ENCODE measurements at places on chromosomes 1 and 21.

GRCh38 chr1:92882819-92883218 is 51.0 kb downstream of the RPL5 start:
- DNase-seq = no peak

GRCh38 chr1:145720556-145720877 is 1.2 kb downstream of the CD160 start:
- no peak for DNase-seq

GRCh38 chr1:109427171-109427467 is 871 bp upstream of the PSMA5 start:
- no peak for DNase-seq

GRCh38 chr1:165355139-165355976 is 1.2 kb downstream of the LMX1A start:
- DNase-seq = no peak

DNA sequence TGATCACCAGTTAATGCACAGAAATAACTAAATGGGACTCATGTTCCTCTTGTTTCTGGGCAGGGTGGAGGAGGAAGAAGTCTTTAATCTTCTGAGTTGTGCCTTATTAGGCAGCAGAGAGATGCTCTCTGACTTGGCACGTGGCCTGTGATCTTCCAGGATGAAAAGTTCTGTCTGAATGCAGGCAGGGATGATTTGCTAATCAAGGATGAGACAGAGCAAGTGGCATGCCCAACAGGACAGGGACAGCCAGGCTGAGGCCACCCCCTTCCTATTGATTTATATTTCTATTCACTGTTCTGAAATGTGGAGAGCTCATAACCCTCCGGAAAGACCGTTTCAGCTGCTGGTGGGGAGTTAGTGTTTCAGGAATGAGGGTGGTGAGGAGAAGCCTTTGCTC is 477.8 kb upstream of the CAMK1G start:
- no peak for DNase-seq

DNA sequence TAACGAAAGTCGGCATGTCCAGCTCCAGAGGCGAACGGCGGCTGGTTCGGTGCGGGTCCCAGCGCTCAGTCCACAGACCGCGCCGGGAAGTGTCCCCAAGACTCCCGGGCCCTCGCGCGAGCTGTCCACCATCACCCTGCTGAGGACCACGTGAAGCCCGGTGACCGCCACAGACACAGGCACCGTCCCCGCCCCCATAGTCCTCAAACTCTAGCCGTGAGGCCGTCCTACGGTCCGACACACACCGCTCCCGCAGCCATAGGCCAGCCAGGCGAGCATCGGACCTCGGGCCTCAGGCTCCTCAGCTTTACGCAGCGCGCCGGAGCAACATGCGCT is 535 bp downstream of the SETD4 start:
- DNase-seq = no peak

- no peak for DNase-seq
Observed at GRCh38 chr1:22886211-22886610, 86.5 kb downstream of the LACTBL1 start.

GRCh38 chr1:211814313-211814712 is 16.2 kb downstream of the LPGAT1 start:
- DNase-seq = no peak

DNA sequence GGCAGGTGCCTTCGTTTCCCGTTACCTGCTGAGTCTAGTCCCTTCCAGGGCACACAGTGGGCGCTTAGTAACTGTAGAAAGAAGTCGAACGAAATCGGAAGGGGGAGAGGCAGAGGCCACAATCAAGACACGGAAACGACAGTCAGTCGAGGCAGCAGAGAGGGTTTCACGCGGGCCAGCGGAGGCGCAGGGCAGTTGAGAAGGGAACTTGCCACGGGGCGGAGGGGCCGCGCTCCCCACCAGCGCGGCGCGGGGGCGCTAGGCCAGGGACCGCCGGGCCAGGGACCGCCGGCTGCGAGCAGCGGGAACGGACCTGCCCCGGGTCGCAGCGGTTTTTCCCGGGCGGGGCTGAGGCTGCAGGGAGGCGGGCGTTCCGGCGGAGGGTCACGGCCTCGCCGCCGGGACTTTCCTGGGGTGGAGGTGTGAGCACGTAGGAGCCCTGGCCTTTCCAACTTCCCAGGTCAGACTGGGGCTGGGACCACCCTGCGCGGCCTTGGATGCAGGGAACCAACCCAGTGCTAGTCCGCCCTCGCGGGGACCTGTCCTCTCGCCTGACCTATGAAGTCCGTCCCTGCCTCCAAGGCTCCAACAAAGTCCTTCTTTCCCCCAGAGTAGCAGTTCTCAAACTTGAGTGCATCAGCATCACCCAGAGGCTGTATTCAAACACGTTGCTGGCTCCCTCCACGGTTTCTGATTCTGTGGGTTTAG is 150.1 kb upstream of the FGGY start:
- peak; percentile 82 for DNase-seq

DNA sequence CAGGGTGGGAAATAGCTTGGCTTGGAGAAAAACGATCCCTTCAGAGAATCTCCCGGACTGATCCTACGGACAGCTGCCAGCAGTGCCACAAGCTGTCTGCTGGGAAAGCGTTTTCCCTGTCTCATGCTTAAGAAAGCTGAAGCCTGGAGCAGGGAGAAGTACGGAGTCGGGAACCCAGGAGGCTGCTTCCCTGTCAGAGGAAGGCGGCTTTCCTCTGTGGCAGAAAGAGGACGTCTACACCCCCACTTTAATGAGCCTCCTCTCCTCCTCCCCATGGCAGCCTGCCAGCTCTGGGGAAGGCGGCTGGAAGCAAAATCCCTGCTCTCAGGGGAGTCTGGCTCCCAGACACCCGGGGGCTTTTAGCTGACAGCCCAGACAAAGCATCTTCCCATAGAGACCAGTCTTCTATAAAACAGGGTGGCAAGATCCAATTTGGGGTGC is 7.3 kb downstream of the KIF21B start:
- no peak for DNase-seq

DNA sequence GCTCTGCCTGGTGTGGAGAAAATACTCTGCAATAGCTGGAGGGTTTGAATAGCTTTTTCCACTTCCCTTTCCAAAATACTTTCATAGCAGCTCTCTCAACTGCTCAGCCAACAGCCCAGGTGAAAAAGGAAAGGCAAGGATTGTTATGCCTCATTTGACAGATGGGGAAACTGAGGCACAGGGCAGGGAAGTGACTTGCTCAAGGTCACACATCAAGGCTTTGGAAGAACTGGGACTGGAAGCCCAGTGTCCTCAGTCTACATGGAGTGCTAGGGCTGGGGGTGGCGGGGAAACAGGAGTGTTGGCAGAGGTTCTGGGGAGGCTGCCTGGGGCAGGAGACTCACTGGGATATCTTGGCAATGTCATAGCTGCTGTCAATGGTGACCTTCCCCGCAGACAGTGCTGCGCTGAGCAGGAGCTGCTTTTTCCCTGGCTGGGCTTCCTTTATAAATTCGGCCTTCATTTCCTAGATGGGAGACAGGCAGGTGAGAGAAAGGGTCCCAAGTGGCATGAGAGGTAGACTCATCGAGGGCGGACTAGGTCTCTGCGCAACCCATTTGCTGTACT is 4.0 kb downstream of the CHI3L1 start:
- DNase-seq = no peak

GRCh38 chr1:232548691-232549090 is 81.2 kb downstream of the SIPA1L2 start:
- no peak for DNase-seq

DNA sequence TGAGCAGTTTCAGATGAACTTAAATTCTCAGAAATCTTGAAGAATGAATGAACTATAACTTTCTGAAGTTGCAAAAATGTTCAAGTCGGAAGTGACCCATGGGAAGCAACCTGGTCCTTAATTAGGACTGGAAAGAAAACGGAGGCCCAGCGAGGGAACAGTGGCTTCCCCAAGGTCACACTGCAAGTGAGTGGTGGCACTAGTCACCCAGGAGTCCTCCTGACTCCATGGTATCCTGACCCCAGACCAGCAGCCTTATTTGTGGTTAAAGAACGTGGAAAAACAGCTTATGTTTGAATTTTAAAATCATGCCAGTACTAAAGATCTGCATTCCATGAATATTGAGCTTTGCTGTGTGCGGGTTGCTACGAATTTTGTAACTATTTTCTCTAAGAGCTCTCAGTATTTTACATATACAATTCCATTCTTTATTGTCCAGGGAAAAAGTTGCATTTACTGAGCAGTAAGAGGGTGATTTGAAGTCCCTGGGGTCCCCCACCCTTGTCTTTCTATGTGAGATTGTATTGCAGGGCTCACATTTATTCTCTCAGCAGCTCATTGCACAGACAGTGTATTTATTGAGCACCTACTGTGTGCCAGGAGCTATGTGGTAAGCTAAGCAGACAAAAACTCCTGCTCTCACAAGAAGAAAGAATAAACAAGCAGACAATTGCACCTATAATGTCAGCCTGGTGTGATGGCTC is 61.6 kb upstream of the ATP5PO start:
- no peak for DNase-seq

DNA sequence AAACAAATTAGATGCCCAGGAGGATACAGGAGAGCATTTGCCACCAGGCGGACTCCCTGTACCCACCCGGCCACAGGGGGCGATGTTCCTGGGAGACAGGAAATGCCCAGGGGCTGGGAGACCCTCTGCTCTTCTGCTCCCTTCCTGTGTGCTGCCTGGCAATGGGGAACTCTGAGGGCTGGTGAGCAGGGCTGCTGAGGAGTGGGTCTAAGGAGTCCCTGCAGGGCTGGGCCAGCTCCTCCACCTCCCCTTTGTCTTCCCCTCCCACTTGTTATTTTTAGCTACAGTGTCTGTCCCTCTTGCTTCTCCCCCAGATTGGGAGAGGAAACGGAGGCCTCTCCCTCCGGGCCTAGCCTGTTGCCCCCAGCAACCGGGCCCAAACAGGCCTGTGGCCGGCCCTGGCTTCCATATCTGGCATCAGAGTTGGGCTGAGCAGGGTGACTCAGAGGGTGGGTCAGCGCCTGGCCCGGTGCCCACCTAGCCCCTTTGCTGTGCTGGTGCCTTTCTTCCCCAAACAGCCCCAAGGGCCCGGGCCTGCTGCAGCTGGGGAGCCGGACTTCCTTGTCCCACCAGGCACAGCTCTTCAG is 11.6 kb downstream of the LMNA start:
- DNase-seq = peak; percentile 79

GRCh38 chr21:16789636-16790035 is 723.2 kb upstream of the CXADR start:
- DNase-seq = no peak

DNA sequence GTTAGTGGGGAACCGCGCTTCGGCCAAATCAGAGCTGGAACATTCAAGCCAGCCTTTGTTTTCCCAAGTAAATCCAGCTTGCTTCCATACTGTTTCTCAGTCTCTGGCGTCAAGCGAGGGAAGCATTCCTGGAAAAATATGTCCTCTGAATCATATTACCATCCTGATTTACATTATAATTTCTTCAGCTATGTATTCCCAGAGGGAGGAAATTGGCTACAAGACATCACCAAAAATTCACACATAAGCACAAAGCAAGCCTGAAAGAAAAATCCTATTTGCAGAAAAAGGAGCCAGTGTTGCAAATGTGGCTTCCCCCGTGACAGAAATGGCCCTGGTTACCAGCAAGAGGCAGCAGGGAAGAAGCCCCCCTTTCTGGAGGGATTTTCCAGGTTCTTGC is 233.3 kb downstream of the KCNJ6 start:
- no peak for DNase-seq

- DNase-seq = no peak
Observed at GRCh38 chr1:236394879-236395229, 768 bp downstream of the EDARADD start.

GRCh38 chr1:244779410-244779809 is 56.0 kb upstream of the COX20 start:
- DNase-seq = no peak

- DNase-seq = no peak
Observed at GRCh38 chr1:32767156-32767555, 50.0 kb downstream of the YARS1 start.

- no peak for DNase-seq
Observed at GRCh38 chr1:46532095-46532494, 19.4 kb downstream of the KNCN start.

- no peak for DNase-seq
Observed at GRCh38 chr1:223256034-223256433, 107.9 kb downstream of the SUSD4 start.

- no peak for DNase-seq
Observed at GRCh38 chr1:7482772-7483495, 288.2 kb upstream of the VAMP3 start.

DNA sequence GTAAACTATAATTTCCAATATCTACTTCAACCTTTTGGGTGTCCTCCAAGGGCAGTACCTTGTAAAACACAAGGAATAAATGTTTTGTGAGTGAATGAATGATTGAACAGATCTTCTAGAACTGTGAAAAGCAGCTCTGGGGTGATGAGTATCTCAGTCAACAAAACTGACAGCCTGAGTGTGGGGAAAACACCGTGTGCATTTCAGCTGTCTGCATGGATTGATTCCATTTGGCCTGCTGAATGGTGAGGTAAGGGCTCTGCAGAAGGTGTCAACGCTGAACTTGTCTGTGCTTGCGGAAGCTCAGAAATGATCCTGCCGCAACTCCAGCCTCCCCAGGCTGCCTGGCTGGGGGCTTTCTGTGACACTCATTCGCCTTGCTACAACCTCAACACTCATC is 7.4 kb upstream of the AGMAT start:
- no peak for DNase-seq

- DNase-seq = no peak
Observed at GRCh38 chr1:171247501-171247900, 793 bp upstream of the FMO1 start.

DNA sequence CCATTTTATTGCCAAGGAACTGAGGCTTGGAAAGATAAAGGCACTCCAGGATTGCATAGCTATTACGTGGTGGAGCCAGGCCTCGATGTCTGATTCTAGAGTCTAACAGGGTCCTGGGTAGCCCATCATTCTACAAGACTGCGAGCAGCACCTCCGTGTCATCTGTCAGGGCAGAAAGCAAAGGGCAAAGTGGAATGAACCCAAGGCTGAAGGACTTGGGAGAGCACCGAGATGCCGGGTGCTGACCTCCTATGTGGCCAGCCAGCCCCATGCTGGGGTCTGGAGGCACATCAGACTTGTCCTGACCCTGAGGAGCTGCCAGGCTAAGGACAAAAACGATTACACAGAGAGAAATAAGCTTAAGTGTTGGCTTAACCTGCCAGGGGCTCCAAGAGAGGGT is 62.3 kb downstream of the MRPL37 start:
- no peak for DNase-seq

DNA sequence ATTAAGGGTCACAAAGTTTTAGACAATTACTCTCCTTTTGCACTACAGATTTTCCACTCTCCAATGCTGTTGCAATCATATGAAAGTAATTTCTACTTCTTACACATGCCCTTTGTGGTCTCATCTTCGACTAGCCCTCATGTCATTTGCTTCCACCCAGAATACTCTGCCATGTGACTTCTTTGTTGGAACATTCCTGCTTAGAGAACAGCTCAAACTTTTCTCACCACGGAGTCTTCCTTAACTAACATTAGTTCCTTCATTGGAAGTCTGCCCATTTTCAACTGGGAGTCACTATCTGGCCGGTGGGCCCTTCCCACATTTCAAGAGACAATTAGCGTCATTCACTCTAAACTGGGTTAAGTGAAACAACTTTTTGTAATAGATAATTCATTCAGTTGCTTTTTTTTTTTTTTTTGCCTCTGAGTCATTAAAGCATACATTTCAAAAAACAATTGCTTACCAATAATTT is 142.6 kb upstream of the PALMD start:
- no peak for DNase-seq

- DNase-seq = peak; percentile 38
Observed at GRCh38 chr1:15304708-15305467, 57.9 kb downstream of the FHAD1 start.

- DNase-seq = no peak
Observed at GRCh38 chr1:231576804-231577718, 48.6 kb downstream of the TSNAX start.

- DNase-seq = no peak
Observed at GRCh38 chr1:220921971-220922635, 42.9 kb downstream of the HLX start.

GRCh38 chr1:113422315-113423068 is 32.2 kb downstream of the MAGI3 start:
- DNase-seq = no peak

Data from GM06990 (cell line).